Stomach (tissue), 19 donors: ENCODE measurements at places on chromosomes 3 and 15. TPM values are rescaled to one million over a fixed set of nuclear protein-coding genes. Genes with fewer than 3 reads are reported as not detected.

DNA sequence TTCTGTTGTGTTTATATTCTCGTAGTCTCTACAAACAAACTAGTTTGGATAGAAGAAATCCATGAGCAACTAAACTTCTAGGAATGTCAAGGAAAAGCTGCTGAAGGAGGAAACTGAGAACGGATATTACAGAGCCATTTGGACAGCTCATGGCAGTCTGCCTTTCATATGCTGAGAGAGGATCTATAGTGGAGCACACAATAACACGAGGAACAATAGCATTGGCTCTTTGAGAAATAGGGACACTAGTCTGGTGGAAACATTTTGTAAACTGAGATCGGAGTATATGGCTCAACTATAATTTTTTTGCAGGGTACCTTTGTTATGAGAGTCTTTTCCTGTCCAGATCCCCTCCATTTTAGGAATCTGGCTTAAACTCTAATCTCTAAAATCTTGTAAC lies 200.5 kb downstream of the CLSTN2 start:
- no peak for DNase-seq

- DNase-seq = peak; percentile 74
Measured at GRCh38 chr15:93321881-93322282, 232.9 kb upstream of the RGMA start.

The RHCG gene
- 15.2 TPM for total RNA-seq

DNA sequence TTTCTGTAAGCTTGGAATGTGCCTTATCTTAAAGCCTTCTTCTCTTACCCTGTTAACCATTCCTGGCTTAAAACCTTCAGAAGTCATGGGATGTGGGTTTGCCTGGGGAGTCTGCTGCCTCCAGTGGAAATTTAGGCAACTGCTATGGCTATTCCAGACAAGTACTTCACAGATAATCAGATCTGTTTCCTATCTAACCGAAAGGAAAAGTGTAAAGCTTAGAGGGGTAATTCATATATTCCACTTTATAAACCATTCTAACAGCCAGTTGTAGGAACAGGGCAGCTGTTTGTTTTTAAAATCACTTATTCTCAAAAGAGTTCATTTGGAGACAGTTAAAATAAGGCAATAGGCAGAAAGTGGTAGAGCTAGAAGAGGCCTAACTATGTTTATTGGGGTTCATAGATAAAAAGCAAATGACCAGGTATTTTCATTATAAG lies 219.9 kb downstream of the TCF12 start:
- DNase-seq = peak; percentile 78

GRCh38 chr3:120983321-120983665 lies 75.3 kb downstream of the STXBP5L start:
- DNase-seq = no peak

The GUCA1C gene
- not detected for total RNA-seq

DNA sequence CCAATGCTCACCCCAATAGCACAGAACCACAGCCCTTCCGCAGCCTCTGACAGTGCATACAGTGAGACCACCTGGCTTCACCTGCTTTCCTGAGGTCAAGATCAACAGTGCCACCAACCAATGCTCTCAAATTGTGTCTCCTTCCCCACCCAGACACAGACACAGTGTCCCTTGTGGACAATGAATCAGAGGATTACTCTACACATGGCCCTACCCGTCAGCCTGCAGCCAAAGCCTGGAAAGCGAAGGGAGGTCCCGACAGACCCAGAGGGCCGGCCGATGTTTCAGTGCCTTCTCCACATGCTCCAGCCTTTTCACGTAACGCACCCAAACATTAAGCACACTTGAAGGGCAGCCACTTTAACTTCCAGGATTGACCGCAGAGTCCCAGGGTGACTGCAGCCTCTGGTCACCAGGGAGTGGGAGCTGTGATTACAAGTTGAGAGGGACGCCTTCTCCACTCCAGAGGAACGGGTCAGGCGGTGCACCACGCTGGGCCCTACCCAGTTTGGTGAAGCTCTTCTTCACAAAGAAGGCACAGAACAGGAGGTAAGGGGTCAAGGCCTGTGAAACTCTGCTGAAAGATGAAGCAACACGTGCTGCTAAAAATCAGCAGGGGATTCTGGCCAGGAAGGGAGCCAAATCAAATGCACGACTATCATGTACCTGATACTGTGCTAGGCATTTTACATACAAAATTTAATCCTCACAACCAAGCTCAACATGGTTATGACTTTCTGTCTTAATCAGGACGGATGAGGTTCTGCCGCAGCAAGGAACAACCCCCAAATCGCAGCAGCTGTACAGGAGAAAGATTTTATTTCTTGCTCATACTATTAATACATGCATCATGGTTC lies 17.2 kb downstream of the KLHL25 start:
- DNase-seq = no peak

DNA sequence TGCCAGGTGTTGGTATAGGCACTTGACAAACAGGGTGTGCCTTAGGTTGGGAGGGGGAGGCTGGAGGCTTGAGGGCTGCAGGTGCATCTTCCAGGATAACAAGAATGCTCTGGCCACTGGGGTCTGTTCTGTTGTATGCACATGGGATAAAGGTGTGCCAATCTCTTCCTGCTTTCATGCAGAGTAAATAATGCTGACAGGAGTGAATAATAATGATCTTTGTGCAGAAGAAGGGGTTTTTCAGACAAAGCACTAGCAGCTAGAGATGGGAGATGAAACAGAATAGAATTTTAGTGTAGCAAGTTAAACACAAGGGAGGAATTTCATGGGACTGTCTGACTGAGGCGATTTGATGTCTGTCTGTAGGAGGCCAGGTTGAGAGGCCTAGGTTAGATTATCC lies 1.9 kb upstream of the ROPN1 start:
- DNase-seq = no peak

The PCLAF gene
- 1.3 TPM for total RNA-seq

DNA sequence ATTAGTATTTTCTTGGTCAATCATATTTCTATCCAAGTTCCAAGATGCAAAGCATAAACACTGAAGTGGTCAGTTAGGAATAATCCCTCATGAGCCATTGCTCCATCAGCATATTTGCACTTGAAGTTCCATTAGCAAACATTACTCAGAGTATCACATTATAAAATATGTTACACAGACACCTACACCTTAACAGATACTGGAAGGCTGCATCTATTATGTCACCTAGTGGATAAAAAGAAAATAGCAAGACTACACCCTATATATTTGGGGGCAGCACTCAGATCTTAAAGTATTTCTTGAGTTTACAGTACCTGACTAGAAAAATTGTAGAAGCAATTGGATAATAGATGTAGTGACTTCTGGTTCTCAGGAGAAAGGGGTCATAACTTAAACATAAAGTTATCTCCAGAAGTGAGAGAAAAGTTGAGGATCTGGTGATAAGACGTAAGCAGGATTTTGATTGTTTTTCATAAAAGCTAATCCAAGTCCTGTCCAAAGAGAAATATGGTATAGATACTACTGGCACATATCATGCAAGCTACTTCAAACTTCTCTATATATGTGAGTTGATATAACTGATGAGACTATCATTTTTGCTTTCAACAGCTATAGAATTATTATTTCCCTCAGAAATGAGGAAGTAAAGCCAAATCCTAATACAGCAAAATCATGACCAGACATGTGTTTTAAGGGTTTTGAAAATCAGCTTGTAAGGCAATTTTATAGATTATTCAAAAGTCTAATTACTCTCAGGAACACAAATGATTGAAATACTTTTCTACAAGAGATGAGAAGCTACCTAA lies 422.2 kb downstream of the GBE1 start:
- peak; percentile 7 for DNase-seq

- no peak for DNase-seq
Measured at GRCh38 chr3:65330072-65330471, 642.3 kb upstream of the ADAMTS9 start.

The ATP13A4 gene
- total RNA-seq = 35.8 TPM

- no peak for DNase-seq
Measured at GRCh38 chr15:70172124-70172523, 74.4 kb upstream of the TLE3 start.

DNA sequence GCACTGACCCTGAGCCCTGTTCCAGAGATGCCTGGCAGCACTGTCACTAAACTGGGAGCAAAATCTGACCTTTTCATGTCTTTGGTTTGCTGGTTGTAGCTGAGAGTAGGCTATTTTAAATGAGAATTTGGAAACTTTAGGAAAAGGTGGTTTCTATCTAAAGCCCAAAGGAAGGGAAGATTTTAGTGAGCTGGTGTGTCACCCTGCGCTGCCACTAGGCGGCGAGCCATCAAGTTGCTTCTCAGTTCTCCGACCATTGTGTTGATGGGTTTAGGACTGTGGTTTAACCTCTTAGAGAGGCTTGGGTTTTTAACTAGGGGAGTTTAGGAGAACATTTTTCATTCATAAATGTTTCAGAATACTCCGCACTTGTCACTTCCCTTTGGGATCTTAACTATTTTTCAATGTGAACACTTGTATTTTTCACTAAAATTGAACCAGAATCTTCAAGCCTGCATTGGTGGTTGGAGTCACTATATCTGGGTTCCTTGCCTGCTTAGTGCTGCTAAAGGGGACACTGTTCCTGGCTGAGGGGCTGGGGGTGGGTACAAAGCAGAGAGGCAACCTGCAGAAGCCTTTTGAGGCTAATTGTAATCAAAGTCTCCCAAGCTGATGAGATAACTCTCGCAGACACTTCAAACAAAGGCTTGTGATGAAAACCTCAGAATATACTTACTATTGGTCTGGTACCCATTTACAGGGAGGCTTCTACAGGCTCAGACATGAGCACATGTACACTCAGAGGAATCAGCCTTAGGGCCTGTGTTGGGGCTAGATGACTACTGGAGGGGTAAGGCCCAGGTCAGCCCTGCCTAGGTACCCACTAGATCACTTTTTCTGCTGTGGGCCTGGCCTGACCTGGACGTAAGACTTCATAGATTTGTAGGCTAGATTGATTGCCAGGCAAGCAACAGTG lies 16.8 kb downstream of the EXOSC7 start:
- DNase-seq = no peak

The DIPK2A gene
- 38.7 TPM for total RNA-seq

DNA sequence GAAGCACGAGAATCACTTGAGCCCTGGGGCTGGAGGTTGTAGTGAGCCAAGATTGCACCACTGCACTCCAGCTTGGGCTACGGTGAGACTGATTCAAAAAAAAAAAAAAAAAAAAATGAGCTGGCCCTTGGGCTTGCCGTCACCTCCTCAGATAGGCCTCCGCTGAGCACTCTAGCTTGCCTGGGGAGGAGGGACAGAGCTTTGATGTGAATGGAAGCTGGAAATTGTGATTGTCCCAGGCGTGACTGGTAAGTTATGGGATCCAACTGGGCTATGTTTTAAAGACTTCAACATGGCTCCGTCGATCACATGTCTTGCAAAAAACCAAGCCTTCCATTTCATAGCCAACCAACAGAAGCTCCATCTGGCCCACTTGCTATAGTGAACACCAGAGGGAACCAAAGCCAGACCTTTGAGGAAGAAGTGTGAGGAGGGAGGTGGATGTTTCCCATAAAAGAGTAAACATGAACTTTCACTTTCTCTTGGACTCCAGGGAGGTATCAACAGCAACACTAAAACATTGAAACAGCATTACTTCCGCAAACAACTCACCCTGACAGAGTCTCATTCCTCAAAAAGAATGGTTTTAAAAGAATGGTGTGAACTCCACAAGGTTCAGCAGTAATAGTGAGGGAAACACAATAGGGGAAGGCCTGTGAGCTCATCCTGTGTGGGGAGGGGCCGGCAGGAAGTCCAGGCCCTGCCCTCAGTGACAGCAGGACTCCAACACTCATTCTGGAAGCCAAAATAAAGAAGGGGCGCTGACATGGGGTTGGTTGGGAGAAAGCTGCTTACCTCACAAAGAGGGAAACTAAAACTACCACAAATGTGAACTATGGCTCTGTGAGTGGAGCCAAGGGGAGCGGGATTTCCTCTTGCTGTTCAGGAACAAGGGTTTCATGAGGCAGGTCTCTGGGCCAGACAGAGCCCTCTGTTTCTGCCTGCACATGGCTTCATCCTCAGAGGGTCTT lies 59.2 kb upstream of the IL12A start:
- no peak for DNase-seq

DNA sequence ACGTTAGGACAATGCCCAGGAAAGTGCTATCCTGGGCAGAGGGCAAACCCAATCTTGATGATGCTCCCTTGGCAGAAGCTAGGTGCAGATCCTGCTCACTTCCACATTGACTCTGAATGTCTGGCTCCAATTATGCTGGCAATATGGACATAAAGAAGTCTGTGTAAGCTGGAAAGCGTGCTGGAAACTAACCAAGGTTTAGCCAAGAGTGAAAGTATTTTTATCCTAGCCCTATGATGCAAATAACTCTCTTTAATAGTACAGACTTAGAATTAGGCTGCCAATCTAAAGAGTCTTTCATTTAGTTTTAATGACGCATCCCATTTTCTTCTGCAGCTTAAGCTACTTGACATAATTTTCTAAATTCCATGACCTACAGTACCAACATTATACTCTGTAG lies 571.8 kb downstream of the TUSC7 start:
- peak; percentile 32 for DNase-seq

DNA sequence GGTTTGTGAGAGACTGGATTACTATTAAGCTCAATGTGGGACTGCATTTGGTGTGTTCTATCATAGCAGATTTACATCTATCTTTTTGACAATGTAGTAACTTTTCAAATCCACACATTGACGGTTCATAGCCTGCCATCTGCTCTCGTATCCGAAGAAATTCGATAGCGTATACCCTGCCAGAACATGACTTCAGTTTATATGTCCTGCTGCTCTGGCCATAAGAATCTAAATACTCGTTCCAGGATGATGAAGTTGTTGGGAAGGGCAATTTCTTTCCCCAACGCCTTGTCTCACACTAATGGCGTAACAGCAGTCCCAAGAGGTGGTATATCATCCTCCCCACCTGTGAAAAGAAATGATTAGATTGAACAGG lies 180.0 kb downstream of the LSAMP start:
- no peak for DNase-seq

- no peak for DNase-seq
Measured at GRCh38 chr15:59013246-59013873, 25.9 kb downstream of the RNF111 start.

DNA sequence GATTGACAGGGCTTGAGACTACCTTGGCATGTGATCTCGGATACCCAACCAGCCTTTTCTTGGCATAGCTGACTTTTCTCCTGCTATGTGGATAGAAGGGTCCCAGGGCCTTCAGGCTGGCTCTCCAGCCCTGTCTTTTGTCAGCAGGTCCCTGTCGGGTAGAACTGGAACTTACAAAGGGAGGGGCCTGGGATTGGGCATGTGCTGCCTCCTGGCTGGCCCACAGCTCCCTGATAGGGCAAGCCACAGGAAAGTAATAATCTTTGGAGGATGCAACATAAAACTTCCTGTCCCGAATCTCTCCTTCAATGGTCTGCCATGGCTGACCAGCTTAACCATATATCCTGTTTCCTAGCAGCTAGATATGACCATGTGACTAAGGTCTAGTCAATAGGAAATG lies 89.1 kb downstream of the ABHD5 start:
- DNase-seq = no peak

DNA sequence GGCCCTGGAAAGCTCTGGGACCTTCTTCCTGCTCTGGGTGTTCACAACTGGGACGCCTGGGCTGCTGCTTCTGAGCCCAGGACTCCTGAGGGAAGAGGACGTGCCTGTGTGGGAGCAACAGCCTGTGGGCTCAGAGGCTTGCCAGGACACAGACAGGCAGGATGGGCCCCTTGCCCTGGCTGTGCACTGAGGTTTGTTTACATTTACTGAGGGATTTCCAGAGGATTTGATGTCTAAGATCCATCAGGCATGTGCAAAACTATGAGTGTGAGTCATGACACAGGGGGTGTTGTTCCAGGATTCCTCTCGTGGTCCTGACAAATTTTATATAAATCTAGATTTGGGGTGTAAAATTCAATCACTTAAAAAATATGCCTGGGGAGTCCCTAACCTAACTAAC lies 10.6 kb downstream of the CCR9 start:
- DNase-seq = no peak

GRCh38 chr3:196708467-196708866 lies 3.6 kb downstream of the CEP19 start:
- DNase-seq = no peak
